ENCODE measurements at places on chromosomes 13 and 19.

GRCh38 chr13:102176846-102177245 lies 225.0 kb downstream of the FGF14 start:
- DNase-seq = no peak

DNA sequence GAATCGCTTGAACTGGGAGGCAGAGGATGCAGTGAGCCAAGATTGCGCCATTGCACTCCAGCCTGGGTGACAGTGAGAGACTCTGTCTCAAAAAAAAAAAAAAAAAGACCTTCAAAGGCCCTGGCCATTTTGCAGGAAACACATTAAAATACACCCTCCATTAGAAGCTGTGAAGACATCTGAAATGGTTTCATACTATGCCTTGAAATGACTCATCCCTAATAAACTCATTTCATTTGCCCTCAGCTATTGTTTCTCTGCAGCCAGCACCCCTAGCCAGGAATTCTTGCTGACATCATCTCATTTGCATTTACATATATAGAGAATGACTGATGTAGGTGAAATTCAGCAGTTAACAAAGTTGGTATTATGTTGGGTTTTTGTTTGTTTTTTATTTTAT lies 8.7 kb downstream of the EML2 start:
- DNase-seq = peak; percentile 87

DNA sequence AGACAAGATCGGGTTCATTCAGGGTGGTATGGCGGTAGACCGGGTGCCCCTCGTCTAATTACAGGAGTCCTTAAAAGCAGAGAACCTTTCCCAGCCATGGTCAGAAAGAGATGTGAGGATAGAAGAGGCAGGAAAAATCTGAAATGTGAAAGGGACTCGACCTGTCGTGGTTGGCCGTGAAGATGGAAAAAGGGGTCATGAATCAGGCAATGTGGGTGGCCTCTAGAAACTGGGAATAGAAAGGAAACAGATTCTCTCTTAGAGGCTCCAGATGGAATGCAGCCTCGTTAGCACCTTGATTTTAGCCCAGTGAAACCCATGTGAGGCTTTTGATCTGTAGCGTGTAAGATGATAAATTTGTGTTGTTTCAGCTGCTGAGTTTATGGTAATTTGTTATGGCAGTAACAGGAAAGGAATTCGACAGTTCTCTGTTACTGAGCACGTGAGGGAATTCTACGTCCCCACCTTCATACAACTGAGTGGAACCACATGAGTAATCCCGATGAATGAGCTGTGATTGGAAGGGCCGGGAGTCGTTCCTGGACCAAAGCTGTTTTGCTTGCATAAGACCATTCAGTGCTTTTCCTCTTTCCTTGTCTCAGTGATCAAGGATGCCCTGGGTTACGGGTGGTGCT lies 11.0 kb upstream of the CA11 start:
- DNase-seq = peak; percentile 75

GRCh38 chr13:29143847-29144246 lies 323.7 kb downstream of the MTUS2 start:
- DNase-seq = no peak

GRCh38 chr13:29583073-29583785 lies 12.3 kb downstream of the SLC7A1 start:
- DNase-seq = peak; percentile 37

GRCh38 chr13:40207001-40207478 lies 459.4 kb downstream of the FOXO1 start:
- DNase-seq = no peak

GRCh38 chr19:58572818-58573657 lies at the start of gene MZF1:
Gene MZF1, minus strand, starts transcription at chr19:58573335. Its CDS starts 1,946 bp downstream, at chr19:58571389.
- DNase-seq = peak; percentile 98

DNA sequence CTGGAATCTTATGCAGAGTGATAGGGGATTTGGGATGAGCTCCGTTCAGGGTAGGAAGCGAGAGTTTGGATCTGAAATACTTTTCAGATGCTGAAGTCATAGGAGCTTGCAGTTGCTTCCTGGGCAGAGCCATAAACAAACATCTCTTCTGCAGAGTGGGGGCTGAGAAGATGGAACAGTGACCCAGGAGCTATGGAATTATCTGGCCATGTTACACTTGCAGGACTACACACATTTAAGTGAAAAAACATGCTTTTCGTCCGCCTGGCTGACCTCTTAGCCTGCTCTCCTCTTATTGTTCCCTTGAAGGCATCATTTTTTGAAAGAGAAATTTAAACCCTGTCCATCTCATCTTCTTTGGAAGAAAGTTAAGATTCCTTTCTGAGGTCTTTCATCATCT lies 40.7 kb downstream of the PSG11 start:
- no peak for DNase-seq

DNA sequence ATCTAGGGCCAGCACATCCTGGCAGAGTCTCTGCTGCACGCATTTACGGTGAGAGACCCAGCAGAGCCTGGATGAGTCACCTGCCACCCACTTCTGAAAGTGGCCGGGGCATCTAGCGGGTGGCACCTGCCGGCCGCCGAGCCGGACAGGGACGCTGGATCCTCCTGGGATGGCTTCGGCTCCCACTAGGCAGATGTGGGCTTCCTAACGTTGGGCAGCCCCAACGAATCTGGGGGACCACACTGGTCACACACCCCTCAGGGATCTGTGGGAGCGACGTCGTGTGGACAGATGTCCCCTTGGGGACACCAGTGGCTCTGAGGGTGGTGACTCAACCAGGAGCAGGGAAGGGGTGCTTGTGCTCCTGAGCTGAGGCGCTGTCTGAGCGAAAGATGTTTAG lies 32.2 kb downstream of the TMEM255B start:
- no peak for DNase-seq

DNA sequence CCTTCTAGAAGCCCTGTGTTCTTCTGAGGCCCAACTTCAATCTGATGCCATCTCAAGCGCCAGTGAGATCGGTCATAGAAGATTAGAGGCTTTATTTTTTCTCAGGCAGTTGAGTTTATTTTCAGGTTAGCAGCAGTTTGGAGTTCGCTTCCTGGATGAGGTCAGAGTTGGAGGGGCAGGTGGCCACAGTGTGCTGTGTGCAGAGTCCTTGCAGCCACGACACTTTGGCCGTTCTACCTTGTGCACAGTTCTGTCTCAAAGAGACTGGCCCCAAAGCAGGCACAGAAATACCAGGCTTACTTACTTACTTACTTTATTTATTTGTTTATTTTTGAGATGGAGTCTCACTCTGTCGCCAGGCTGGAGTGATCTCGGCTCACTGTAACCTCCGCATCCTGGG lies 15.9 kb upstream of the ELAVL1 start:
- no peak for DNase-seq

- no peak for DNase-seq
These were observed 840 bp upstream of the CCNA1 start for GRCh38 chr13:36431204-36432105.

DNA sequence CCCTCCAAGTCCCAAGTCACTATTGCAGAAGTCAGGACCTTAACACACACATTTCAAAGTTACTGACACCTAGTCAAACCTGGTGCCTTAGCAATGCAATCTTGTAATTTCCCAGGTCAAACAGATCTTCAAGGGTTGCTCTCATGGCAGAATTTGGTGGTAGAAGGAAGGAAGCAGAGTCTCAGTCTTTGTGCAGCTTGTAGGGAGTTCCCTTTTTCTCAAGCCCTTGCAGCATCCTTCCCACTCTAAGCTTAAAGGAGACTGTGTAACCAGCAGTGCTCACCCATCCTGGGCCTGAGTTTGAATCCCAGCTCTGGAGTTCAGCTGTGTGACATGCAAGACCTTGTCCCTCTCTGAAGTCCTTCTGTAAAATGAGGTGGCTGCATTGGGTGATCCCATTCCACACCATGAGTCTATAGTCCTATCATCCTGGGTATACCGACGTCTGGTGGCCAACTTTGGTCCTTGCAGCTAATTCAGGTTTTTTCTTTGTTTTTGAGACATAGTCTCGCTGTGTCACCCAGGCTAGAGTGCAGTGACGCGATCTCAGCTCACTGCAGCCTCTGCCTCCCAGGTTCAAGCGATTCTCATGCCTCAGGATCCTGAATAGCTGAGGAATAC lies 9.8 kb downstream of the SIGLEC10 start:
- DNase-seq = peak; percentile 47

DNA sequence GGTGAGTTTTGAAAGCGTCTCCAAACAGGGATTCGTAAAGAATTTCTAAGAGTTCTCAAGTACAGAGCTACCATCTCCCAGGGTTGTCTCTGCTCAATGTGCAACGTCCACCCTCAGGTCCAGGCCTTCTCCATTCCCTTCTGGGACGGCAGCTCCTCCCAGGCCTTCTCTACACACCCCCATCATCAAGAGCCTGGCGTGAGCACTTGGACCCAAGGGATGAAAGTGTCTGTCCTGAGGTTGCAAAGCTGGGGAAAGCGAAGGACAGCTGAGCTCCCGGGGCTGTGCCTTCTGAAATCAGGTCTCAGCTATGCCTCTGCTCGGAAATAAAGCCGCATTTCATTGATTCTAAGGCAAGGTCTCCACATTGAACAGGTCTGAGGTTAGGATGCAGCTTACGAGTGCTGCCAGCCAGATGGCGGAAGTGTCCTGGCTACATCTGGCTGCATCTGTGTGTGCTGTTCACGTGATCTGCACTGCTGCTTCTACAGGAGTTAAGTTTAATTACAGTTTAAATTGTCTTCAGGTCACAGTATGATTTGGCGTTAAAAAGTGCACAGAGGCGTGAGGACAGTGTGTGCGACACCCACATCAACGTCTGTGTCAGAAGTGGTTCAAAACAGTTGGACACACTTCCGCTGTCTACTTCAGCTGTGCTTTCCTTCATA lies 27.0 kb upstream of the MIER2 start:
- DNase-seq = no peak

DNA sequence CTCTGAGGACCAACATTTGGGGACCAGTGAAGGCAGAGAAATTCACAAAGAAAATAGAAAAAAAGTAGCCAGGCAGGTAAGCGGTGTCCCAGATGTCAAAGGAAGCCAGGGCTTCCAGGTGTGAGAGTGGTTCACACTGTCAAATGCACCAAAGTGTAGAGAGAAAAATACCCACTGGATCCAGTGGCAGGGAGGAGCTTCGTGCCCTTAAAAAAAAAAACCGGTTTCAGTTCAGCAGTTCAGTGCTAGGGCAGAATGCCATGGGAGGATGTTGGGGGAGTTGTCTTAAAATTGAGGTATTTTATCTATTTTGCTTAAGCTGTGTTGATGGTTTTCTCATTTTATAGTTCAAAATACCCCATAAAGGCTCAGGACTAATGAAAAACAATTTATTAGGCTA lies 47.8 kb upstream of the C1QTNF9 start:
- no peak for DNase-seq

DNA sequence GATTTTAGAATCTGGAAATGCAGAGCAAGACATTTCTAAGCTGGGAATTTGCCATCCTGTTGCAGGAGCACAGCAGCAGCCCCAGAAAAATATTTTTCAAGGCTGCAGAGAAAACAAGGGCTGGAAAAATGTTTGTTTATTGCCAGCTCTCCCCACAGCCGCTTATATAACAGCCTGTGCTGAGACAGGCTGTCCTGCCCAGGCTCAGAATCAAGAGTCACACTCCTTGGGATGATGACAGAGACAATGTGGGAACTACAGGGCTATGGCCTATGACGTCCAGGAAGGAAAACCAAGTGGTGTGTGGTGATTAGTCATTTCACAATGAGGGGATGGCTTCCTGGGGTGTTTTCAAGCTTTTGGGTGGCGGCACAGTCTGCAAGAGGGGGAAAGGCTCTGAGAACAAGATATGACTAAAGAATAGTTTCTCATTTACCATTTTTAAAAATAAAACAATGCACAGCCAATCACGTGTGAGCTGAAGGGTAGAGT lies 136.3 kb upstream of the SERP2 start:
- DNase-seq = peak; percentile 18

DNA sequence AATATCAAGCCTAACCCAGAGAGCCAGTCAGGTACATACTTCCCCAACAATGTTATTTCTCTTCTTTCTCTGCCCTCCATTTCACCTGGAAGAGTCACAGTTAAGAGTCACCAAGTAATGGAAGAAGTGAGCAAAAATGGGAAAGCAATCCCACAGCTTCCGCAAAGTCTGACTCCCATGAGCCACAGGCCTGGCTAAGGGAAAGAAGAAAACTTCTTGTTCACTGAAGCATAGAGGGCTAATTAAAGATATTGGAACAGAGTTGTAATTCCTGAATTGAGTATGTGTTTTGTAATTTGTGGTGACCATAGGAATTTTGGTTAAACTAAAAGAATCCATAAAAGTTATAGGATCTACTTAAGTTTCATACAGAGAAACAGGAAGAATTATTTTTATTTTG lies 830.9 kb upstream of the PCDH20 start:
- DNase-seq = no peak

GRCh38 chr13:32019612-32020233 lies 11.9 kb upstream of the FRY start:
- peak; percentile 46 for DNase-seq

DNA sequence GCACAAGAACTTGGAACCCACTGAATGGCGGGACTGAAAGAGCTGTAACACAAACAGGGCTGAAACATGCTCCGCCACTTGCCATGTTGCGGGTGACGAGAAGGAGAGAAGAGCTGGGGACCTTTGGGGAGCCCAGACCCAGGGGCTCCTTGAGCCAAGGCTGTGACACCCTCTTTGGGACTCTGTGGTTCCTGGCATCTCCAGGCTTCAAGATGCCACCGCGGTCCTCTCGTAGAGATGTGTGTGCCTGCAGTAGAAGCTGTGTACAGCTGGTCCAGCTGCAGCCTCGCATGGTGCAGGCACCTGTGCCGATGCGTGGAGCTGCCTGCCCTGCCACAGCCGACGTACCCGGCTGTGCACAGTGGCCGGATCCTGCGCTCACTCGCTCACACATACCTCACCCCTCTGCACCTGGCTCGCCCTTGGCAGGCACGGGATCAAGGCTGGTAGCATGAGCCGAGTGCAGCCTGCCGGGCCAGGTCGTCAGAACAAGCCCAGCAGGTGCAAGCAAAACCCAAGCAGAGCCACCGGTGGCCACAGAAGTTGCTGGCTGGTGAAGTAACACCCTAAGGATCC lies 1385.8 kb downstream of the PCDH9 start:
- DNase-seq = no peak

GRCh38 chr13:66446413-66446812 lies 783.7 kb downstream of the PCDH9 start:
- no peak for DNase-seq

- peak; percentile 75 for DNase-seq
These were observed 13.1 kb downstream of the TJP3 start for GRCh38 chr19:3721131-3721886.

- peak; percentile 41 for DNase-seq
These were observed 294.8 kb downstream of the TSHZ3 start for GRCh38 chr19:31054430-31054829.

DNA sequence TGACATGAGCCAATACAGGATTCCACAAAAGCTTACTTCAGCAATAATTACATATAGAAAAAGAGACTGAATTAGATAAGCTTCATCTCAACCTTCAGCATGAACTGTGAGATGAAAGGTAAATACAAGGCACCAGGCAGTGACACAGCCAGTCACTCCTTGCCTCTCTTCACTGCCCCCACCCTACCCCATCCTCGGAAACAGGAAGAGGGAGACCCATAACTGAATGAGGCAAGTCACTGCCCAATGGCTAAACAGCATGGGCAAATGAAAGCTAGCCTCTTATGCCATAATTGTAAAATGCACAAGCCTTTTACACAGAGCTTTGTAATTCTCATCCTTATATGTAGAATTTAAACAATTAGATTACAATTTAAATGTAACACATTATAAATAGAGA lies 1.7 kb downstream of the ZNF160 start:
- DNase-seq = no peak

All from HTR-8/SVneo (cell line).